ENCODE measurements at places on chromosomes 12 and 14.

DNA sequence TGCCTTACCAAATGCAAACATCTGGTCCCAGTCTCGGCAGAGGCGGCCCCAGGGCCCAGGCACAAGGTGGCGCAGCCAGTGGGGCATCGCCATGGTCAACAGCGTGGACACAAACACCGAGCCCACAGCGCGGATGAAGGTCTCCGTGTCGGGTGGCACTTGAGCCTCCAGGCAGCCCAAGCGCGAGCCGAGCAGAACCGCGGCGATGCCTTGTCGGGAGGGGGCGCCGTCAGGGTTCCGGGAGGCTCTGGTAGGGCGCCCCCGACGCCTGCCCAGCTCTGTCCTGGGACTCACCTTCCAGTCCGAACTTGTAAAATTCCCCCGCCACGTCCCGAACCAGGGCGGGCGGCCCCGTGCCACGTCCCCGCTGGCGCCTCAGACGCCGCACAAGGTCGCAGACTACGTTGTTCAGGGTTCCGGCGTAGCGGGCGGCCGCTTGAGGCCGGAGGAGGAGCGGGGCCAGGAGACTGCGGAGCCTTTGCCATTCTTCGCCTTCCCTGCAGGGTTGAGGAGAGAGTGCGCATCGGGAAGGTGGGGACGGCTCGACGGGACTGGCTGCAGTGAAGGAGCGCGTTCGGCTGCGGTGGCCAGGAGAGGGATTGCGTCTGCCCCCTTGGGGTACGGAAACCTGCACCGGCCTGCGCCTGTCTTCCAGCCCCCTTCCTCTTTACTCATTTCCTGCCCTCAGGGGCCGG is 1.7 kb downstream of the CYP27B1 start:
- DNase-seq = peak; percentile 72

- peak; percentile 90 for DNase-seq
Measured at GRCh38 chr14:100239840-100240667, 1.1 kb downstream of the YY1 start.

GRCh38 chr14:72855913-72856312 is 38.0 kb downstream of the DPF3 start:
- no peak for DNase-seq

DNA sequence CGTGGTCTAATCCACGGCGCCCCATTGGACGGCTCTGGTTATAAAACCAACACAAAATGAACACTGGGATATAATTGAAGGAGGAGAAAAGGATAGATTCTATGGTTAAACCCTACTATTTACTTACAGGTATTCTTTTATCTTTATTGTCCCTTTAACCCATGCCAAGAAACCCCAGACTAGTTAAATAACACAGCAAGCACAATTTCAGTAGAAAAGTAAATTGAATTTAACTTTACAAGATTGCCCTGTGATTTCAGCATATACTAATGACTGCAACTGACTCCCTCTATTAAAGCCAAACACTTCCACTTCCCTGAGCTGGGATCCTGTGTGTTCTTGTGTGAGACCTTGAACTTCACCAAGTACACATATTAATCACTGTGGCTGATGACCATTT is 45.3 kb downstream of the BCL11B start:
- no peak for DNase-seq

GRCh38 chr14:97848317-97848980 is 1051.3 kb downstream of the VRK1 start:
- no peak for DNase-seq

GRCh38 chr14:67680121-67680602 is 5.7 kb upstream of the VTI1B start:
- peak; percentile 81 for DNase-seq

- DNase-seq = peak; percentile 62
Measured at GRCh38 chr12:113130457-113131135, 5.0 kb downstream of the RASAL1 start.

GRCh38 chr14:23093991-23094665 is 808 bp downstream of the ACIN1 start:
- DNase-seq = no peak

- no peak for DNase-seq
Measured at GRCh38 chr12:53809005-53809404, 57.2 kb upstream of the CISTR start.

- peak; percentile 38 for DNase-seq
Measured at GRCh38 chr12:9064815-9065606, 50.7 kb downstream of the A2M start.

DNA sequence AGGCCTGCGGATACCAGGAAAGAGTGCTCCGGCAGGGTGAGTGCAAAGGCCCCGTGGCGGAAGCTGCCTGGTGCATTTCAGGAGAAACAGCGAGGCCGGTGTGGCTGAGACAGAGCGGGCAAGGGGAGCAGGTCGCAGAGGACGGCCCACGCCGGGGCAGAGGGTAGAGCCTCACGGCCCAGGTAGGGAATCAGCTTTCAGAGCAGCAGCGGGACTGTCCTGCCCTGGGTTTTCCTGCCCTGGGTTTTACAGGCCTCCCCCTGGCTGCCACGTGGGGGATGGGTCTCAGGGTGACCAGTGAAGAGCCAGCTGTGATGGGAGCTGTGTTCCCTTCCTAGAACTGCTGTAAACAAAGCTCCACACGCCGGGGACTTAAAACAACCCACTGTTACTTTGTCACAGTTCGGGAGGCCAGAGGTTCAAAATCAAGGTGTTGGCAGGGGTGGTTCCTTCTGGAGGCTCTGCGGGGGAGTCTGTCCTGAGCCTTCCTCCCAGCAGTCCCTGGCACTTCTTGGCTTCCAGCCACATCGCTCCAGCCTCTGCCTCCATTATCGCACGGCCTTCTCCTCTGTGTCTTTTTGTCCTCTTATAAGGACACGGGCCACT is 10.4 kb downstream of the NCOR2 start:
- DNase-seq = no peak

Data from GM13976 (cell line).